ENCODE measurements at places on chromosomes 7 and 10.
A peak's percentile ranks its signal among the peaks of the same experiment; 100 is the strongest.

DNA sequence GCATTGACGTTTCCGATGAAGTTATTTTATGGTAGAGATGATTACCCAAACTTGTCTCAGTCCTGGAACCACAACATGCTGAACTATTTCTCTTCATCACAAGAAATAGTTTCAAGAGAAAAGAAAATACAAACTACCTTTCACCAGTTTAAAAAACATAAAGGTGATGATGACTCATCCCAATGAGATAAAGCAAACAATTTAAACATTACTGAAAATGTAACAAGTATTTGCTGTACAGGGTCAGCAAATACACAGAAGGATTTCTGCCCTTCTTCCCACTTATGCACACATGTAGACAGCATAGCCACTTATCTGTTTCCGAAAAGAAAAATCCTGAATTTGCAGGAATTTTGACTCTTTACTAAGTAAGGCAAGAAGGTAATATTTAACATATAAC, 50.8 kb downstream of the RHOBTB1 start:
- no peak for DNase-seq

DNA sequence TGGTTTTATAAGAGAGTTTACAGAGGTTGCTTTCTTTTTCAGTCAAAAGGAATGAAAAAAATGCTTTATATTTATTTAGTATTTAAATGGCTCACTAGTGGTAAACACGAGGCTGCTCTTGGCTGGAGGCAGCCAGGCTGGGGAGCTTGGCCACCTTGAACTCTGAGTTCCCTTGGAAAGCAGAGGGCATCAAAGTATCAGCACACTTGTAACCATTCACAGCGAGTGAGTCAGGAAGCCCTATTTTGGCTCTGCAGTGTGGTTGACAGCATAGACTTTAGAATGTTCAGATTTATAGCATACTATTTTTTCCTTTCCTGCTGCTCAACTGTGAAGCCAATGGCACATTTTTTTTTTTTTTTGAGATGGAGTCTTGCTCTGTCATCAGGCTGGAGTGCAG, 51.6 kb downstream of the CYCS start:
- DNase-seq = no peak

DNA sequence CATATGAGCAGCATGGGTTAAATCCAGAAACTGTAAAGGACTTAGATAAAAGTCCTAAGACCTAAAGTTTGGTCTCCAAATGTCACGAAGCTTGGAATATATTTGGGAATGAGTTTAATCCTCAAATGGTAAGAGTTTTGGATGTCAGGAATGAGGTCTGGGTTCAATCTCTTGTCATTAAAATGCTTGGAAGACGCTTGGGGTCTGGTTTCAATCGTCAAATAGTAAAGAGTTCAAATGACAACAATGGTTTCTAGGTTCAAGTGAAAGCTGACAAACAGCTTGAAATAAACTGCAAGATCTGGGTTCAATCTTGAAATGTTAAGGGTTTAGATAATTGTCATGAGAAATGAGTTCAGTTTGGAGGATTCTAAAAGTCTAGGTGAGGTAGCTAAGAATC, 385.5 kb upstream of the HPS1 start:
- DNase-seq = no peak

GRCh38 chr7:120865191-120865981, 7.4 kb upstream of the TSPAN12 start:
- DNase-seq = peak; percentile 23

- no peak for DNase-seq
Observed at GRCh38 chr7:111190804-111191203, 99.9 kb downstream of the LRRN3 start.

DNA sequence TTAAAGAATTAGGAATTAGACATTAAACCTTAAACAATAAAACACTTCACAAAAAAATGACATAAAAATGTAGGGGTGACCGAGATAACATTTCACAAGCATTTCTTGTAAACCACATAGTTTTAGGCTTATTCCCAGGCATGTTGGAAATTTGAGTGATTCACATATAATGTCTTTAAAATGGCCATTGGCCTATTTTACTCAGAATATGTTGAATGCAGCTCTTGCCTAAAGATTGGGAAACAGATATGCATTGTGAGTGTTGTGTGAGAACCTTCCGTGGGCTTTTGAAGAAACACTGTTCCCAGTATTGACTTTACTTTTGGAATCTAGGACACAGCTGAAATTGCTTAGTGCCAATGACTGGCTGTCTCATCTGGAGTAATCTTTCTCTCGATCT, 79.6 kb downstream of the ARL5B start:
- no peak for DNase-seq

DNA sequence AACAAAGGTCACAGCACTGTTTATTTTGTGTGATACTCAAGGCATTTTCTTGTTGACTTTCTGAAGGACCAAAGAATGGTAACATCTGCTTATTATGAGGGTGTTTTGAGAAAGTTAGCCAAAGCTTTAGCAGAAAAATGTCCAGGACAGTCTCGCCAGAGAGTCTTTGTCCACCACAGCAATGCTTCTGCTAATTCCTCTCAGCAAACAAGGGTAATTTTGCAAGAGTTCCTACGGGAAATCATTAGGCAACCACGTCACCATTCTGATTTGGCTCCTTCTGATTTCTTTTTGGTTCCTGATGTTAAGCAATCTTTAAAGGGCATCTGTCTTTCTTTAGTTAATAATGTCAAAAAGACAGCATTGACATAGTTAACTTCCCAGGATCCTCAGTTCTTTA, 639.3 kb upstream of the STEAP1 start:
- DNase-seq = no peak

DNA sequence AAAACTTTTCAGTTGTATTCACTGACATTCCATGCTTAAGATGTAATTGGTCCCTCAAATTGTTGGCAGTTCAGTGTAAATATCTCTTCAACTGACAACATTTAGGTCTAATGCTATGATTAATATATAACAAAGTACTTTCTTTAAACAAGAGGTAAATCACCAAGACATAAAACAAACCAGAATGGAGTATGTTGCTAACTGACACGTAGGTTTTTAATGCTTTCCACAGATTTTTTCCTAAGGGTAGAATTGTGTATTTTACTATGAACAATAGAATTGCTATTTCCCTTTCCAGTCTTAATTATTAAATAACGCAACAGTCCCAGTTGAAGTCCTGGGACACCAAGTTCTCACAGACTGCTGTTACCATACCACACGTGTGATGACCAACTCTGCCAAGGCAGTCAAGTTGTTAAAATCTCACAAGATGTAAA, 4.1 kb downstream of the JCAD start:
- no peak for DNase-seq

DNA sequence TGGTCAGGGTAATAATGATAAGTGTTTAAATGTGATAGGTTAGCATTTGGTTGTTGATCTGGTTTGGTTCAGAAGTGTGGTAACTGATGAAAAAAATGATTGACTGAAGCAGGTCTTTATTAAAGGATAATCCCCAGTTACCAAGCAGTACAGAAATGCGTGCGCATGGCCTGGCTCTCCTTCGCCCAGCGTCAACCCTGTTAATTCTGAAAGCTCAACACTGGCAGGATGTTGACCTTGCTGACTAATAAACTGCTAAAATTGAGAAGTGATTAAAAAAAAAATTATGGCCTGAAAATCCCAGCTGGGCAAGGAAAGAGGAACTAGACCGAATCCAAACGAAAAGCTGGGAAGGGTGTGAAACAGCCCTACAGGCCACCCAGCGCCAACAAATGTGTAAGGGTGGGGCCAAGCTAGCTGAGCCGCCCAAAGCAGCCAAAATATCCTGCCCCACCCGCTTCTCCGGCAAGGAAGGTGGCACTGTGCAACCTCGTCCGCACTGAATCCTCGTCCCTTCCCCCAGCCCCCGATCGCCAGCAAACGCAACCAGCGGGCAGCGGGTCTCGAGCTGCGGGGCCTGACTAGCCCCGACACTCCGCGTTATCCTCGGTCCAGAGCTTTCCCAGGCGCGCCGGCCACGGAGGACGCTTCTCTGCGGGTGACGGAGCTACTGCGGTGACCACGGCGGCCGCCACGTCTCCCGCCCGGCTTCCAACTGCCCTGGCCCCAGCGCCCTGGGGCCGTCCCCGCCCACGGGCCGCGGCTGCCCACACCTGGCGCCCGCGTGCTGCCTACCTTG, 561 bp downstream of the SHTN1 start:
- peak; percentile 60 for DNase-seq

- DNase-seq = no peak
Observed at GRCh38 chr7:37670436-37670835, 13.1 kb upstream of the GPR141 start.

GRCh38 chr7:47520406-47520805, 61.5 kb downstream of the TNS3 start:
- DNase-seq = no peak

DNA sequence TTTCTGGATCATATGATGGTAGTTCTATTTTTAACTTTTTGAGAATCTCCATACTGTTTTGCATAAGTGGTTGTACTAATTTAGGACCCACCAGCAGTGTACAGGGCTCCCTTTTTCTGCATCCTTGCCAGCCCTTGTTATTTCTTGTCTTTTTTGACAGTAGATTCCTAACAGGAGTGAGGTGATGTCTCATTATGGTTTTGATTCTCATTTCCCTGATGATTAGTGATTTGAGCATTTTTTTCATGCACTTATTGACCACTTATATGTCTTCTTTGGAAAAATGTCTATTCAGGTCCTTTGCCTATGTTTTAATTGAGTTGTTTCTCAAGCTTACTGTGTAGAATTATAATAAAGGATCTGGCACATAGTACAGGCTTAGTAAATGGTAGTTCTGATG, 238.8 kb upstream of the BMPER start:
- DNase-seq = no peak

DNA sequence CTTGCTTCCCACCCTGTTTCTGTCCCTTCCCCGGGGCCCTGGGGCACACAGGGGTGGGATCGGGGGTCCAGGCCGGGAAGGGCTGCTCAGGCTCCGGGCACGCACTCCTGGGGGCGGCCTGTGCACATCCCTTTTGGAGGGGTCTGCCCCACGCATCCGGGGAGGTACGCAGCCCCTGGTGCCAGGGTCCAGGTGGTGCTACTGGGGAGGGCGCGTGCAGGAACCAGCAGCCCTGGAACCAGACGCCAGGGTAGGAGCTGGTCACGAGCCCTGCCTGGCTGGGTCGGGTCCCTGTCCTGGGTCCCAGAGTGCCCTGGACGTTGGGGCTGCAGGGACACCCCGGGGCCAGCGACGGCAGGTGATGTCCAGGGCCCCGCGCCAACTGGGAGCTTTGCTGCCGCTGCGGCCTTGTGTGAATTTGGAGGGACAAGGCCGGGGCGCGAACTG, 53.4 kb downstream of the GLRX3 start:
- DNase-seq = no peak

GRCh38 chr10:76481178-76481577, 1049.8 kb downstream of the LRMDA start:
- no peak for DNase-seq

DNA sequence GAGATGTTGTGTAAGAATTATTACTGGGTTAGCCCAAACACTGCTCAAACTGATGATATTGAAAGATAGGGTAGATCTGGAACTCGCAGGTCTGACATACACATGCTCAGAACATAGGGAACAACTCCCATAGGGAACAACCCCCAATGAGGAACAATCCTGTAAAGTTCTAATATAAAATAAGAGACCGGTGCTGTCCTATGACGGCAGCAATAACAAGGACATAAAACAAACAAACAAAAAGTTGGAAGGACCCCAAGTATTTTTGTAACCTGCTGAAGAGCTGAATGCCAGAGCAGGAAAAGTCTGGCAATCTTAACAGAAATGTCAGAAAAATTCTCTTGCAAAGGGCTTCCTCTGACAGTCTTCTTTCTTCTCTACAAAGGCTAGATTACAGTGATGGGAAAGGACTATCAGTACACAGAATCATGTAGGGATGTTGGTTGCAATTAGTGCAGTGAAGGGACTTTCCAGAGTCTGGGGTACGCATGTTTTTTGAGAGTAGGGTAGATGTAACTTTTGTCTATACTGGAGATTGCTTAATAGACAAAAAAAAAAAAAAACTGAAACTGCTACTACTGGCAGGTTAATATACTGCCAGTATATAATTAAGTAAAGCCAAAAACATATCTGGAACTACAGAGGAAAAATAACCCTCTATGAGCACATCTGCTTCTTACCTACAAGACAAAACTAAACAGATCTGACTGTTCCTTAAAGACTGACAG, 35.5 kb downstream of the IDE start:
- no peak for DNase-seq

- no peak for DNase-seq
Observed at GRCh38 chr7:157881048-157881771, 544.4 kb downstream of the DNAJB6 start.

DNA sequence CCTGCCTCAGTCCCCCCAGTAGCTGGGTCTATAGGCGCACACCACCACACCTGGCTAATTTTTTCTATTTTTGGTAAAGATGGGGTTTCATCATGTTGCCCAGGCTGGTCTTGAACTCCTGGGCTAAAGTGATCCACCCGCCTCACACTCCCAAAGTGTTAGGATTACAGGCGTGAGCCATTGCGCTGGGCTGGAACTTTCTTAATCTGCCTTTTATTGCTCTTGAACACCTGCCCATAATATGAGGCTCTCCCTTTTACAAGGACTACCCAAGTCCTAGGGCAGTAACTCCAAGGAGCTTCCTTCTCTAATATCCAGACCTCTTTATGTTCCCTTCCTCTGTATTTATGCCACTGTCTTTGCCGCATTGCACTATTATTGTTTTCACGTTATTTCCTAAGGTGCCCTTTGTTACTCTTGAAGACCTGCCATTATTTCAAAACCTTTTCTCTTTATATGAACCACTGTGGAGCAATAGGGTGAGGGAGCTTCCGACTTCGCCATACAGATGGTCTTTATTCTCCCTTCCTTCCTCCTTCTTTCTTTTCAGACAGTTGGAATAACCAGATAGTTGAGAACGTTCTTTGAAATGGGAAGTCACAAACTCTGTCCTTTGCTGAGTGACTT, 36.3 kb upstream of the TCF7L2 start:
- DNase-seq = no peak

GRCh38 chr10:78948621-78949030, 120.1 kb upstream of the ZMIZ1 start:
- no peak for DNase-seq

GRCh38 chr10:114615600-114616007, 42.5 kb downstream of the ABLIM1 start:
- DNase-seq = peak; percentile 63

DNA sequence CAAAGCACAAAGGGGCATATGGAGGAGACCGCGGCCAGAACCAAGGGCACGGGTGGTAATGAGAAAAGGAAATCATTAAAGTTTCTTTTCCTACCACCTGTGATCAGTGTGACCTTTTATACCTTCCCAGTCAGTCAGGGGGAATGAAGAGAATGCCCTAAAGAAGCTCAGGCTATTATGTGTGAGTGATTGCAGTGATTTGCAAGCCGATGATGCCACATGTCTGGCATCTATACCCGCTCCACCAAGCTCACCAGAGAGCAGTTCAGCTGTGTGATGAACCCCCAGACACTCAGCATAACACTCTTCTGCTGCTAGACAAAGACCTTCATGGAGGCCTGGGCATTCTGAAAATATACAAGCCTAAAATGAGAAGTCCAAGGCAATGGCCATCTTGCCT, 106.2 kb upstream of the AGK start:
- DNase-seq = peak; percentile 30

- DNase-seq = no peak
Observed at GRCh38 chr7:73762659-73762999, 7.4 kb downstream of the CLDN3 start.

Data from ACHN (cell line).